Stimulated activated CD8-positive, alpha-beta memory T cell treated with anti-CD3 and anti-CD28 coated beads, Interleukin-12 subunit alpha, Interleukin-12 subunit beta, amount 100 ng/mL, for 4 hours (primary cell): ENCODE measurements at places on chromosomes 3 and 15.

GRCh38 chr3:123449102-123449996, 459 bp upstream of the ADCY5 start:
- no peak for DNase-seq

- DNase-seq = no peak
These were observed 336.5 kb upstream of the TGFBR2 start for GRCh38 chr3:30269751-30270445.

GRCh38 chr15:67917037-67917436, 77.2 kb upstream of the RNU6-1 start:
- DNase-seq = no peak

DNA sequence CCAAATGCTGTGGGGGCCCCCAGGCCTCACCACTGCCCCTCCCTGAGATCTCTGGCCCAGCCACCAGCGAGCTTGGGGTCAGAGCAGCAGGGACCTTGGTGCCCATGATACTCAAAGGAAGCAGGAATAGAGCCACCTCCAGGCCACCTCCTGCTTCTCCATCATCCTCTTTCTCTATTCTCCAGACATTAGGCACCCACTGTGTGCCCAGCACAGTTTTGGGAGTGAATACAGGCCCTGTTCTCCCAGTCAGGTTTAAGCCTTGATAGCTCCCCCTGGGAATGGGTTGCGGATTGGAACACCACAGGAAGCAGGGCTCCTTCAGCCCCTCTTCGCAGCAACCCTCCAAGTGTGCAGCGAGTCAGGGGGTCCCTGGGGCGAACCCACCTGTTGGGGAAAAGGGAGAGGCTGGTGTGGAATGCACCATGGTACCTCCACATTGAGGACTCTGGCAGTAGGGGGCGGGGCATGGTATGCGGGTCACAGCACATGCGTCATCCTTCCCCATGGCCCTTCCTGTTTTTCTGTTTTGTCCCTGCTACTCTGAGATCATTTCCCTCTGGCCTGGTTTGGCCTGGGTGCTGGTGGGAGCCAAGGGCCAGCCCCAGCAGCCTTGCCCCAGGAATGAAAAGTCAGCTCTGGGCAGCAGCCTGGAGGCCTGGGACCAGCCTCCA, 14.2 kb upstream of the SEMA3B start:
- no peak for DNase-seq

- no peak for DNase-seq
These were observed 87.6 kb downstream of the LRIG1 start for GRCh38 chr3:66413151-66413751.

GRCh38 chr3:46909535-46910161, 32.1 kb downstream of the PTH1R start:
- DNase-seq = peak; percentile 66

GRCh38 chr15:63922261-63922904, 88.6 kb upstream of the HERC1 start:
- no peak for DNase-seq
